ENCODE measurements at places on chromosomes 1 and 21.

DNA sequence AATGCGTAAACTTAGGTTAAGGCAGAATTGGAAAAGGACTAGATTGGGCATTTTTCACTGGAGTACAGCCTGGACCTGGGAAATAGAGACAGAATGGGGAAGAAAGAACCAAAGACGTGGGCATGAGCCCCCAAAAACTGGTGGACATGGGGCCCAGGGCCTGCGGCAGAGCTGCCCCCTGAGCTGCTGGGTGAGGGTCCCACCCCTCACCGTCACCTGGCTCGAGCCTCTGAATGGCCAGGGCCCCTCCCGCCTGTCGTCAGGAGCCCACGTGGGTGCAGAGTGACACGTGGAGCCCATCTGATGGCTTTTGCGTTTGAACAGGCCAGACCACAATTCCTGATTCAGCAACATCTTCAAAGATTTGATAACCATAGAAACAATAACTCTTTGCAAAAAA lies 360.9 kb upstream of the VAMP3 start:
- DNase-seq, result no peak

DNA sequence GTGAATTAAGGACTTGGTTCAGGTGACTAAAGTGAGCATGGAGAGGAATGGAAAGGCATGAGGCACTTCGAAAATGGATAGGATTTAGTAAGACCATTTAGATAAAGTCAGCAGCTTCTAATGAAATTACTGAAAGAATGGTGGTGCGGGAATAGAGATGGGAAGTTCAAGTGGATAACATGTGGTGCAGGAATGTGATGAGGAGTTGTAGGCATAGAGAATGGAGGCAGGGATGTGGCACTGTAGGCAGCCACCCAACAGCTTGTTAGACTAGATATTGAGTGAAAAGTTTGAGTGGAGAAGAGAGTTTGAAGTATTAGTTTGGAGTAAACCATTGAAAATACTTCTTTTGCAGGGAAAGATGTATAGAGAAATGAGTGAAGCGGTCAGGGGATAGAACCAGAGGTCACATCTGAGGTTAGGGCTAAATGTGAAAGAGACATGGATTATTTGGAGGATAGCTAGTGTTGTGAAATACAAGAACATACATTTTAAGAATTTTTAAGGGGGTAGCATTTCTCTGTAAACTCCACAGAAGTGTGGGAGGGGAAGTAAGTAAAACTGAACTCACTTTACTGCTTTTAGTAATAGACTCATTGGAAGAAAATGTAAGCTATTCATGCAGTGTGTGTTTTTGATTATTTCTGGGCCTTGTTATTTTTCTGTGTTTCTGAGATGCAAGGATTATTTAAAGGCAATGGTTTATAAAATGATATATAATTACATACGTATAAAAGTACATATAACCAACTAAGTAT lies 46.2 kb downstream of the DYRK1A start:
- no peak for DNase-seq

DNA sequence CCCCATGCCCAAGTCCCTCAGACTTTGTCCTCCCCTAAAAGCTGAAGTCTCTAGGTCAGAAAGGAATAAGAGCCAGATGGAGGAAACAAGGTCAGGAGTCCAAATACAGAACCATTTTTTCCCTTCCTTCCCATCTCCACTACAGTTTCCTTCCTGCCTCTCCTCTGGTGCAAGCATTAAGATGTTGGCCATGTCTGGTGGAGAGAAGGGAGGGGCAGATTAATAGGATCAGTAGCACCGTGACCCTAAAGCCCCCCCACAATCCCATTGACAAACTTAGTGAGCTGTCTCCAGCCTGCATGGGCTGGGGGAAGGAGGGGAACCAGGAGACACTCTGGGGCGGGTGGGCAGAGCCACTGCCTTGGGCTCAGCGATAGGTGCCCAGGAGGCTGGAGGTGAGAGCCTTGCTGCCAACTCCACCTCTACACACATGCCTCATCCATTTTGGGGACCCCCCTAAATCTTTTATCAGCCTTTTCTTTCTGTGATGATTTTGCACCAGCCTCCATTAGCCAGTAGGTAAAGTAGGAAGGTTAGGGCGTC lies 59.8 kb downstream of the RHBG start:
- no peak for DNase-seq

DNA sequence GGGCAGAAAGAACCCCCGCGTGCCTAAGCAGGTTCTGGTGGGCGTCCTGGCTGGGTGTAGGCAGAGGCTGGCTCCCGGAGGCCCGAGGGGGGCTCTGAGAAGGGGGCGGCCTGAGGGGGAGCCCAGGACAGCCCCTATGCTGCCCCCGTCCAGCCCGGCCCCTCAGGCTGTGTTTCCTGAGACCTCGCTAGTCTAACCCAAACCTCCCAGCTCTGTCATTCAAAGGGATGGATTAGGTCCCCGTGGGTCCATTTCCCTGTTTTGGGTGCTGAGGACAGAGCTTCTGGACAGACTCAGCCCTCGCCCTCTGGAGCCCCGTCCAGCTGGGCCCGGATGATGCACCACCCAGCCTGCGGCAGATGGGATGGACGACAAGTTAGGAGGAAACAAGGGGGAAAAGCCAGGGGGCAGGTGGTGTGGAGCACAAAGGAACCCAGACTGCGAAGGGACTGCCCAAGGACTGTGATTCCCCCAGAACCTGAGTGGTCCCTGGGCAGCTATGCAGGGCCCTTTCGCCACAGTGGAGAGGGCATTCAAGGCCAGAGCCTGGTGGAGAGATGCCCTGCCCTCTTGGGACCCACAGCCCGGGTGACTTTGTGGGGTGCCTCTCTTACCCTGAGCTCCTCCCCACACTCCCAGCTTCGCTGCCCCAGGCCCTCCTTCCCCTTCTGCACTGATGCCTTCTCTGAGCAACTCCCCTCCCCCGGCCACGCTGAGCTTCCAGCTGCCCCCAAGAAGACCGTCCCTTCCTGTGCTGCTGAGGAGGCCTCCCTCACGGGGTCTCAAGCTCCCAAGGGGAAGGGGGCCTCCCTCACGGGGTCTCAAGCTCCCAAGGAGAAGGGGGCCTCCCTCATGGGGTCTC lies 2.8 kb downstream of the HES4 start:
- no peak for DNase-seq

DNA sequence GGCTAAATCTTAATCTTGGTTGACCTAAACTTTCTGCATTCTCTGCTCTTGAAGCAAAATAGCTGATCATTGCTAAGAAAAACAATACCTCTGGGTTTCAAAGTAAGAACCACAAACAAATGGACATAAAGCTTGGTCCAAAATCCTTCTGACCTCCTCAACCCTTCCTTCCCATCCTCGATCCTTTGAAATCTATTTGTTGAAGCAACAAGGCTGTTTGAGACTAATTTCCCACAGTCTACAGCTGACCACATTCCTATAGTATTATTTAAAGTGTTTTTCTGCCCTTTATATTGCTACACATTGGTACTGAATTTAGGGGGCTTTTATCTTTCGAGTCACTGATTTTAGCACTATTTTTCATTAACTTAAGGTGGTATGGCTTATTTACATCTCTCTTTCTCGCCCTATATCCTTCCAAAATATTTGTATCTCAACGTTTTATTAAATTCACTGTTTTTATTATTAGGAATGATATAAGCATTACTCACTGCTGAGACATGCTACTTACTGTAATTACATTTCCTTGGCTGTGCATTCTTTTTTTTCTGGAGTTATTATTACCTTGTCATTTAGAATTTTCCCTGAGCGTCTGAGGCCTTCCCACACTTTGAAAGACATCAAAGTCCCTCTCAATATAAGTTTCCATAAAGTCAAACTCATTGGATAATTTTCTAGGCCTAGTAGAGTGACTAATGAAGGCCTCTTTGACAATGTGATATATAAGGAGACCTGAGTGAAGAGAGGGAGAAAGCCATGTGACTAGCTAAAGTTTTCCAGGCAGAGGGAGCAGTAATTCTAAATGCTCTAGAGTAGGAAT lies 73.9 kb downstream of the RAB3GAP2 start:
- DNase-seq, result no peak

- peak; percentile 53 for DNase-seq
Observed at GRCh38 chr1:234970731-234971476, 157.7 kb downstream of the TOMM20 start.

DNA sequence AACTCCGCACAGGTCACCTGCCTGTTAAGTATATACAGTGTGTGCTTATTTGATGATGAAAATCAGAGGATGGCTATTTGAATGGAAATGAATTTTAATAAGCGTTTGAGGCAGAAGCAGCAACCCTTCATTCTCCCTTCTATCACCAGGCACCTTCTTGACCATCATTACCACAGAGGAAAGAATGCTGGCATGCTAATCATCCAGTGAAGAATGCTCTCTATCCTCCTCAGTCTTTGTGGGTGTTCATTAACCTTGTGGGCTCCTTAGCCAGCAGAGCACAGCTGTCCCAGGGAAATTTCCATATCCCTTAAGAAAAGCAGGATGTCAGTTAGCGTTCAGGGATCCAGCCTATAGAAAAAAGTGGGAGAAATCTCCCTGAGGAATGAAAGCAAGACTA lies 428.0 kb upstream of the CAMK1G start:
- no peak for DNase-seq

- peak; percentile 41 for DNase-seq
Observed at GRCh38 chr21:44299085-44299457, 782 bp upstream of the PFKL start.

GRCh38 chr1:152451254-152451653 lies 37.2 kb upstream of the CRNN start:
- DNase-seq, result no peak

GRCh38 chr1:31848381-31848897 lies 32.6 kb upstream of the SPOCD1 start:
- DNase-seq, result peak; percentile 54

GRCh38 chr1:197093226-197093885 lies 26.3 kb upstream of the F13B start:
- DNase-seq, result no peak

DNA sequence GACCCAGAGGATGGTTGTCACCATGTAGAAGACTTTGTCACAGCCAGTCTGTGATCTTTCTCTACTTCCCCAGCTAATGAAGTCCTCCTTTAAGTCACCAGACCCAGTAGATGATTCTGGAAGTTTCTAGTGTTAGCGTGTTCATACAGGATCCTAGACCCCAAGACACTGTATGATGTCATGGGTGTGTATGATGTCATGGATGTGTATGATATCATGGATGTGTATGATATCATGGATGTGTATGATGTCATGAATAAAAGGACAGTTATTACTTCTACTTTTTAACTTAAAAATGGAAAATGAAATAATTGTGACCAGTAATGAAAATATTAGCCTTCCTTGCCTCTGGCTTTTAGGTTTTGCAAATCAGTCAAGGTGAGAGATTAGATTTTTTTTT lies 260.0 kb downstream of the FMN2 start:
- DNase-seq, result no peak

- DNase-seq, result no peak
Observed at GRCh38 chr1:101907264-101907663, 89.5 kb downstream of the OLFM3 start.

DNA sequence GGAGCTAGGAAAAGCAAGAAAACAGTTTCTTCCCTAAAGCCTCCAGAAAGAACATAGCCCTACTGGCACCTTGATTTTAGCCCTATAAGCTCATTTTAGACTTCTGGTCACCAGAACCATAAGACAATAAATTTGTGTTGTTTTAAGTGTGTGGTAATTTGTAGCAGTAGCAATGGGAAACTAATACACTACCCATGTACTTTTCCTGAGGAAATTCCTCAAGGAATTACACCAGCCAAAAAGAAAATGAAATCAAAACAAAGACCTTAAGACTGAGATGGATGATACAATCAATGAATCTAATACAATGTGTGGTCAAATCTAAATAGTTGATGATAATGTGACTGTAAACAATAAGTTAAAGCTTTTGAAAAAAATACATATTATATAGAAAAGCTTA lies 11.8 kb downstream of the VAMP4 start:
- DNase-seq, result no peak

- no peak for DNase-seq
Observed at GRCh38 chr1:184682956-184683355, 71.7 kb downstream of the EDEM3 start.

DNA sequence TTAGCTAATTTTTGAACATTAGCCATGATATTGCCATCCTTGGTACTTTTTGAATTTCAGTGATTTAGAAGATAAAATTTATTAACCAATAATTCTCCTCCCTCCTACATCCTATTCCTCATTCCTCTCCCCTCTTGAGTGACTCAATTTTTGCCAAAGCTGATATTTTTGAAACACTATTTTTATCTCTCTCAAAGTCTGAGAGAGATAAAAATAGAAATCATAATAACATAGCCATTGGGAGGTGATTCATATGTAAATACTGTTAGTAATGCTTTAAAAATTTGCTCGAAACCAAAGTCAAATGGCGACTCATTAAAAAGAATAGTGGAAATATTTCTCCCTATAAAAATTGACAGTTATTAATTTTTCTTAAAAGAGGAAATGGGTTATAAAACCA lies 97.4 kb downstream of the PATJ start:
- DNase-seq, result no peak

DNA sequence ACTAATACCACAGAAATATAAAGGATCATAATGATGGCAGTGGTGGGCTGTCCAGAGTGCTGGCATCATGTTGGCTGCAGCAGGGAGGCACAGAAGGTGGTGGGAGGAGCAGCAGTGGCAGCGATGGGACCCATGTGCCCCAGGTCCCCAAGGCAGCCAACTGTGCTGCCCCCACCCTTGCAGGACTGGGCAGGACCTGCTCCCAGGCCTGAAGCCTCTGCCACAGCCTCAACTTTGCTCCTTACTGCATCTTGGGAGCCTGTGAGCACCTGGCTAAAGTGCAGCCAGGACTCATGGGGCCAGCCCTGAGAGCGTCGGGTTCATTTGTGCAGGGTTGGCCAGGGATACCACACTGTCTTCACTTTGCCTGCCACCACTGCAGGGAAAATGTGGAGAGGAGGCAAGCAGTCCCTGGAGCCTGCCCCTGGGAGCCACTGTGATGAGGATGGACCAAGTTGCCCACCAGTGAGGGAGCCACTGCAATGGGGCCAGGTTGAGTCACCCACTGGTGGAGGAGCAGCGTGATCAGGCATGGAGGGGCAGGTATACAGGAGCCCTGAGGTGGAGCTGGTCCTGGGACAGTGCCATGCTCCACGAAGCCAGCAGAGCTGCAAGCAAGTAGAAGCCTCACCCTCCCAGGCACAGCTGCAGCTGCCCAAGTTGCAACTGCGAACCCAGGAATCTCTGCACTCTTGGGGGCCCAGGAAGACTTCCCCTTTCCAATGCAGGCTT lies 25.3 kb upstream of the DENND1B start:
- no peak for DNase-seq

GRCh38 chr1:223340637-223341036 lies 23.3 kb downstream of the SUSD4 start:
- DNase-seq, result no peak

- DNase-seq, result no peak
Observed at GRCh38 chr21:33984021-33984481, 68.4 kb upstream of the ATP5PO start.

- DNase-seq, result no peak
Observed at GRCh38 chr21:28308516-28308915, 684.2 kb downstream of the LTN1 start.

Data from stimulated activated CD4-positive, alpha-beta T cell treated with anti-CD3 and anti-CD28 coated beads, Interleukin-15, amount 100 ng/mL, for 24 hours (primary cell).